ENCODE measurements at places on chromosomes 13 and 19. TPM values are rescaled to one million over a fixed set of nuclear protein-coding genes. Genes with fewer than 3 reads are reported as not detected.
A peak's percentile ranks its signal among the peaks of the same experiment; 100 is the strongest.

Gene IZUMO2
- 0.81 TPM for total RNA-seq

DNA sequence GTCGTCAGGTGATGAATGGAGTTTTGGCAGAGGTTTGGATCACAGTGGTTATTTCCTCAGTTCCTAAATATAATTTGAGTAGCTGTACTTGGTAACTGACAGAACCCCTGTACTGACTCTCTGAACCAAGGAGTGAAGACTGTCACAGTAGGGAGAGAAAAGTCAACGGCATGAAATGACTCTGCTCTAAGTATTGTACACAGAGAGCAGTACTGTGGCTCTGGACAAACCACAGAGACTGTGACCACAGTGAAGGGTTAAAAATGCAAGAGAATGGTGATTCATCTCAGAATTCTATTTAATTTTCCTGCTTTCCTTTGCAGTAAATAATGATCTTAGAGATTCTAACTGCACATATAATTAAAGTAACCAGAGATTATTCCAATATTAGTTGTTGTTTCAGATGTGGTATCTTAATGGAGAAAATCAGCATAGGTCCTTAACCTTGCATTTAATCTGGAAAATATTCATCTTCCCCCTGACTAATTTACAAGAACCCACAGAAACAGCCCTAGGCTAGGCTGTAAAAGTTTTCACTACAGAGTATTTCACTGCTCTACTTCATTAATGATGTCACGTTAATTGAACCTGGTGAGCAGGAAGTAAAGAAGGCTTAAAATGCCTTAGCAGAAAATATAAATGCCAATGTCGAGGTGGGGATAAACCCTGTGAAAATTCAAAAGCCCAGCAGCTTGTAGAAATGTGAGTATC is 221.9 kb downstream of the LIG4 start:
- no peaks in the 10 kb centered on the region for H3K4me1 ChIP-seq
- no peak for DNase-seq
- H3K27me3 ChIP-seq = no peaks in the 10 kb centered on the region
- no peak overlapping the region for H3K27ac ChIP-seq
- no peak overlapping the region for H3K4me3 ChIP-seq
- no peaks in the 10 kb centered on the region for H3K36me3 ChIP-seq

- no peaks in the 10 kb centered on the region for H3K27me3 ChIP-seq
- H3K27ac ChIP-seq = no peak overlapping the region
- peaks cover 25% of the 10 kb centered on the region for H3K36me3 ChIP-seq
- no peaks in the 10 kb centered on the region for H3K4me1 ChIP-seq
Measured at GRCh38 chr19:33039815-33040214, 24.9 kb downstream of the RHPN2 start.

- H3K36me3 ChIP-seq = peaks cover 39% of the 10 kb centered on the region
- H3K4me1 ChIP-seq = no peaks in the 10 kb centered on the region
- DNase-seq = no peak
- H3K27ac ChIP-seq = no peak overlapping the region
- H3K27me3 ChIP-seq = no peaks in the 10 kb centered on the region
Measured at GRCh38 chr13:49567491-49567890, 17.9 kb downstream of the RCBTB1 start.

DNA sequence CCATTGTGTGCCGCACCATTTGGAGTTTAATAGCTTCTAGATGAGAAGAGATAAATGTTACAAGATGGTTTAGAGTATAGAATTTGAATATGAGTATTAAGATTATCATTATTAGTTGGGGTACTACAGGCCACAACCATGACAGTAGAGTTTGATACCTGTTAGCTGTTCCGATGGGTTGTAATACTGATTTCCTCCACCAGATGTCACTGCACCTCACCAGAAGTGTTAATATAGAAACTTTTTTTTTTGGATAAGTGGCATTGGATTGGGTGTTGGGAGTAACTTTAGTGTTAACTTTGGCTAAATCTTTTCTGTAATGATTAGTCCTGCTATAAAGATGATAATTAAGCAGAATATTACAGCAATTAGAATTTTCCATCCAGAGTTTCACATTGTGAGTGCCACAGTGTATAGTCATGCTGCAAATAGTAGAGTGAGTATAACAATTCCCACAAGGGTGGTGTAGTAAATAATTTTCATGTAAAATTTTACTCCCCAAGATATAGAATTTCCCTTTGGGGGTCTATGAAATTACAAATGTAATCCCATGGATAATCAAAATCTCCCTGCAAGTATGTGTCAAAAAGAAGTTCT is 56.3 kb downstream of the PSG3 start:
- H3K36me3 ChIP-seq = peaks cover 29% of the 10 kb centered on the region
- H3K4me1 ChIP-seq = no peaks in the 10 kb centered on the region
- no peaks in the 10 kb centered on the region for H3K27me3 ChIP-seq
- no peak for DNase-seq

- no peak for DNase-seq
- no peaks in the 10 kb centered on the region for H3K27me3 ChIP-seq
- H3K4me1 ChIP-seq = peaks cover 3% of the 10 kb centered on the region
- no peak overlapping the region for H3K4me3 ChIP-seq
Measured at GRCh38 chr13:60273971-60274527, 110.3 kb upstream of the DIAPH3 start.

DNA sequence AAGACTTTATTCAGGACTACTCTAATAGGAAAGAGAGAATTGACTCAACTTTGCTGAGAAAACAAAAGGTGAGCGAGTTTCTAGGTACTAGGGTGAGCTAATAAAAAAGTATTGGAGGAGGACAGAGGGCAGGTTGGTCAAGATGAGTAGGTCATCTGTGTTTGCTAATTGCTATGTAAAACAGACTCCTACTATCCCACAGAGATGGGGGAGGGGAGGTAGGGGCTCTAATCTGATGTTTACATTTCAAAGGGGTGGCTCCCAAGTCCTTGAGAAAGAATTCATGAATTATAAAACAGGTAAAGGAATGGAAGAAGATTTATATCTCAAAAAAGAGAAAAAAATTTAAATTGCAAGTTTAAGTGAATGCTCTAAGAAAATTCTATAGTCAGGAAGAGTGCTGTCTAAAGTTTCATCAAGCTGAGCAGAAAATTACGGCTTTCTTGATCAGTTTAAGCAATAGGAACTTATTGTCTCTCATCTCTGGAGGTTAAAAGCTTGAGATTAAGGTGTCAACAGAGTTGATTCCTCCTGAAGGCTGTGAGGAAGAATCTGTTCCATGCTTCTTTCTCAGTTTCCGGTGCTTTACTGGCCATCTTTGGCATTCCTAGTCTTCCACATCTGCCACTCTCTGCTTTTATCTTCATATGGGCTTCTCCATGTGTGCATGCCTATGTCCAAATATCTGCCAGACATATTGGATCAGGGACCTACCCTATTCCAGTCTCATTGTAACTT is 790.3 kb downstream of the SLITRK5 start:
- H3K4me3 ChIP-seq = no peak overlapping the region
- H3K36me3 ChIP-seq = peaks cover 11% of the 10 kb centered on the region
- peaks cover 4% of the 10 kb centered on the region for H3K4me1 ChIP-seq
- H3K27me3 ChIP-seq = no peaks in the 10 kb centered on the region
- DNase-seq = peak; percentile 55
- peak overlapping the region; percentile 47 for H3K27ac ChIP-seq

GRCh38 chr13:104525467-104525866 is 1459.2 kb upstream of the SLC10A2 start:
- no peaks in the 10 kb centered on the region for H3K27me3 ChIP-seq
- peaks cover 11% of the 10 kb centered on the region for H3K36me3 ChIP-seq
- H3K4me1 ChIP-seq = no peaks in the 10 kb centered on the region
- H3K4me3 ChIP-seq = no peak overlapping the region

DNA sequence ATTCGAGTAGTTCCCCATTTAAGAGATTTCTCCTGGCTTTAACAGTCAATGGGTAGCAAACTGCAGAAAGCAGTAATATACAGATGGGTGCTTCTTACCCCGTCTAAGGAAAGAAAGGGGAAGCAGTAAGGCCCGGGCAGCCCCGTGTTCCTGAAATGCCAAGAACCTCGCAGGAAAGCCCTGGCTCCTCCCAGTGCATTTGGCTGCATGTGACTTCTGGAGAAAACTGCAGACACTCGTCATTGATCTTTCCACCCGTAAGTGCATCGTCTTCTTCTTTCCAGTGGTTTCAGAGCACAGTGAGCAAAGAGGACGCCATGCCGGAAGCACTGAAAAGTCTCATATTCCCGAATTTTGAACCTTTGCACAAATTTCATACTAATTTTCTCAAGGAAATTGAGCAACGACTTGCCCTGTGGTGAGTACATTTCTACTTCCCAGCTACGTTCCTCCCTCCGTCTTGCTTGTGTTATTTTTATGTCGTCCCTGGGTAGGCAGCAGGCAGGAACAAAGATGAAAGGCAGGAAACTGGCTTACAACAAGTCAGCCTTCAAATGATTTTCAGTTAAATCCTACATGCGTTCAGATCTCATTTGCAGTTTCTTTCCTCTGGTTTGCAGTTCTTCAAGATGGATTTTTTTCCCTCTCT is 165.2 kb downstream of the STK24 start:
- no peaks in the 10 kb centered on the region for H3K27me3 ChIP-seq
- H3K27ac ChIP-seq = no peak overlapping the region
- no peaks in the 10 kb centered on the region for H3K4me1 ChIP-seq
- no peak for DNase-seq
- H3K36me3 ChIP-seq = peaks cover 46% of the 10 kb centered on the region
- no peak overlapping the region for H3K4me3 ChIP-seq

All from H9 (cell line).